ENCODE measurements at places on chromosomes 5 and 9.

- DNase-seq, result no peak
These were observed 27.7 kb upstream of the PAX5 start for GRCh38 chr9:37061768-37062167.

GRCh38 chr9:2615497-2615896, 6.1 kb upstream of the VLDLR start:
- no peak for DNase-seq

GRCh38 chr9:115209601-115210306, 91.8 kb upstream of the TNC start:
- DNase-seq, result no peak

- DNase-seq, result no peak
These were observed 24.1 kb upstream of the CDH9 start for GRCh38 chr5:27062451-27062850.

DNA sequence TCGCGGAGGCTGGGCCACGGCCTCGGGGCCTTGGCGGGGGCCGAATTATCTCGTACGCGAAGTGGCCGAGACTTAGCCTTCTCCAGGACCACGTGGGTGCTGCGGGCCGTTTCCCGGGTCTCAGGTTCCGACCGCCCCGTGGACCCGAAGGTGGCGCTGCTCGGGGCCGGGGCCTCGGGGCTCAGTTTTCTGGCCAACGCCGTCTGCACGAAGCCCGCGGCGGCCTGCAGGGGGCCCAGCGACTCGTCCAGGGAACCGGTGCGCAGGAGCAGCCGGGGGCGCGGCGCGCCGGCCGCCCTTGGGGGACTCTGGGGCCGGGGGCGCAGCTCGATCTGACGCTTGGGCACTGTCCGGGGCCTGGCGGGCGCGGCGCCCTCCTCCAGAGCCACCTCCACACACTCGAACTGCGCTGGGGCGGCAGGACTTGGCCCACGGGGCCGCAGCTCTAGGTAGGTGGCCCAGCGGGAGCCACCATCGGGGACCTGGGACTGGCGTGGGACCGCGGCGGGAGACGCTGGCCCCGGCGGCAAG, 716 bp downstream of the PROB1 start:
- no peak for DNase-seq

DNA sequence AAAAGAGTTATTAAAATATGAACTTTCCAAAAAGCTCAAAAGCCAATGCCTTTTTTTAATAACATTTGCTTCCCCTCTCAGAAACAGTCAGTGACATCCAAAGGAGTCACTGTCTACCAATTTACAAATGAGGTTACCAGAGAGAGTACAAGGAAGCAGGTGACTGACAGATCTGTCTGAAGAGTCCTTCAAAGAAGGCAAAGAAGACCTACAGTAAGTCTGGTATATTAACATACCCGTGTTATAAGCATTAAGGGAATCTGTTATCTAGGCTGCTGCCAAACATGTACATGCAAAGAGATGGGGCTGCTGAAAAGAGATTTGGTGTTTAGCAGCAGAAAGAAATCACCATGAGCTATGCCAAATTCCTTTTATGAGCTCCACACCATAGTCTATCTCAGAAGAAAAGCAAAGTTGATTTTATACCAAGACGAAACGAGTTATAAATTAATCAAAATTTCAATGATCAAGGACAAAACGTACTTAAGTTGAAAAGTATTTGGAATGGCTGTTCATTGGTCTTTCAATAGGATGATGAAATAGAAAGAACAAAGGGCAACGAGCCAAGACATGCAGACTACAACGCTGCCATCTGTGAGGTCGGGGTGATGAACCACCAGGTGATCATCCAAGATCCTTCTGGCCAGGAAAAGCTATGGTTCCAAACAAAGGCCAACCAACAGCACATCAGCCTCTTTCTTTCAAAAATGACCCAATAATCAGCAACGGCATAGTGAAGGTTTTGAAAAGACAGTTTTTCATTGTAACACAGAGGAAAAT, 8.1 kb downstream of the PRELID2 start:
- no peak for DNase-seq

- no peak for DNase-seq
These were observed 31.1 kb upstream of the ADAMTSL1 start for GRCh38 chr9:18442629-18443491.

- no peak for DNase-seq
These were observed 1401.4 kb downstream of the EFNA5 start for GRCh38 chr5:106269252-106269843.

- no peak for DNase-seq
These were observed 63.5 kb downstream of the C9orf50 start for GRCh38 chr9:129557192-129558036.

GRCh38 chr9:136625101-136626065, 37.3 kb upstream of the EGFL7 start:
- DNase-seq, result no peak

DNA sequence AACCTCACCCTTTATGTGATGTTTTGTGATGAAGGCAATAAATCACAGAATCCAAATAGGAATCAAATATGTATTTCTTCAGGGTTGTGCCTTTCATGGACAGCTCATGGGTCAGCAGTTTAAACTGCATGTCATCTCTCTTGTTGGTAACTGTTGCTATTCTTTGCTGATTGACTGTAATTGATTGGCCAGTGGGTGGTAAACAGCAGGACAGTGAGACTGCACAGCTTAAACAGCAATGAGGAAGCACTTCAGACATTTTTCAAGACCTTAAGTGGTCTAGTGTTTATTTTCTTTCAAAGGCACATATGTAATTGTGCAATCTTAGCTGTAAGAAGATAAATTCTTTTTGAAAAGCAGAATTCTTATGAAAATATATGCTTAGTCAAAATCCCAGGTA, 260.5 kb downstream of the COX7C start:
- no peak for DNase-seq

GRCh38 chr9:129595903-129596540, 24.9 kb downstream of the C9orf50 start:
- no peak for DNase-seq

DNA sequence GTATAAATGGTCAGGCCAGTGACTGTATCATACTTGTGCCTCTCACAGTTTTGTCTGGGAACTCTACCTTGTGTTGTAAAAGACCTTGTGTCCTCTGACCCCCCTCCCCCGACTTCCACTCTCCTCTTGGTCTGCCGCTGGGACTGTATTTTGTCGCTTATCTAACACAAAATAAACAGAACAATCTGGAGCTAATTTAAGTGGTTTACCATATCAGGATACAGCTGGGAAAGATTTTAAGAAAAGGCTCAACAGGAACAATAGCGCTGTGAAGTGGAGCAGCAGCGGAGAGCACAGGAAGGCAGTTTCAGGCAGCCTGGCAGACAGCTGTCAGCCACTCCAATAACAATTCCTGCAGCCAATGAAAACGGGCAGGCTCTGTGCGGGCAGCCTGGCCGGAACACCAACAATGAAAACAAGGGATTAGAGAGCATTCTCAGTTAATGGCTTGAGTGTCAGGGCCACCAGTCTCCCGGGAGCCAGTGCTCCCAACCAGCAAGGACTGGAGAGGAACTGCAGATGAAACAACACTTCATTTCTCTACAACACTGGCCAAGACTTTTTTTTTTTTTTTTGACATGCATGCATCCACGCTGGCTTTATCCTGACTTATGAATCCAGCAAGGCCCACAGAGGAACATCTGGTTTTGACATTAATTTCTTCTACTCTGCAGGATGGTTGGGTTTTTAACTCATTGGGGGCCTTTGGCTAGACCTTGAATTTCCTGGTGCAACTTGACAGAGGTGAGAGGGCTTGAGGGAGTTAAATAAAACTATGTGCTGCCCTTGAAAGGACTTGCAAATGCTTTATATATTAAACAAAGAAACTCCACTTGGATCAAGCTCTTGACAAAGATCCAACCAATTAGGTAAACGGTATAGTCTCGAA, 76.7 kb downstream of the ARSB start:
- DNase-seq, result no peak

- DNase-seq, result no peak
These were observed 110.4 kb downstream of the TLE4 start for GRCh38 chr9:79682076-79682736.

- no peak for DNase-seq
These were observed at the start of gene C5orf52 for GRCh38 chr5:157670662-157671591. Gene C5orf52 (plus strand): TSS chr5:157671533. CDS start chr5:157671615, 82 bp downstream.

DNA sequence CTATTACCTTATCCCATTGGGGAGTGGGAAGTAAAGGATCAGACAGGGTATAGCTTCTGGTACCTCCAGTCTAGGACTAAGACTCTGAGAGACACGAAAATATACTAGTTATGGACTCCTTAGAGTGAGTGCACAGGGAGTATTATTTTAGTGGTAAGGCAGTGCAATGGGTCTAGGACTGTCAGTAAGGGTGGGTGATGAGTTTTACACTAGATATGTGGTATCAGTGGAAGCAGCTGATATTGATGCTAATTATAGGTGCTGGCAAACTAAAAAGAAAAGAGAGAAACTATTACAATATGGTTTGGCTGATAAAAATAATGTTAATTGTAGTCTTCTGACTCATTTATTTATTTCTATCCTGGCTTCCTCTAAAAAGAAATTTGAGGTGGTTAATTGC, 118.6 kb downstream of the UNC13B start:
- no peak for DNase-seq

GRCh38 chr5:1510151-1510561, 13.6 kb downstream of the LPCAT1 start:
- DNase-seq, result no peak

- DNase-seq, result no peak
These were observed 648 bp upstream of the NSMF start for GRCh38 chr9:137459601-137460362.

- DNase-seq, result no peak
These were observed 38.9 kb downstream of the NTRK2 start for GRCh38 chr9:84708400-84708799.

- DNase-seq, result no peak
These were observed 121.1 kb upstream of the IL12B start for GRCh38 chr5:159451197-159452052.

DNA sequence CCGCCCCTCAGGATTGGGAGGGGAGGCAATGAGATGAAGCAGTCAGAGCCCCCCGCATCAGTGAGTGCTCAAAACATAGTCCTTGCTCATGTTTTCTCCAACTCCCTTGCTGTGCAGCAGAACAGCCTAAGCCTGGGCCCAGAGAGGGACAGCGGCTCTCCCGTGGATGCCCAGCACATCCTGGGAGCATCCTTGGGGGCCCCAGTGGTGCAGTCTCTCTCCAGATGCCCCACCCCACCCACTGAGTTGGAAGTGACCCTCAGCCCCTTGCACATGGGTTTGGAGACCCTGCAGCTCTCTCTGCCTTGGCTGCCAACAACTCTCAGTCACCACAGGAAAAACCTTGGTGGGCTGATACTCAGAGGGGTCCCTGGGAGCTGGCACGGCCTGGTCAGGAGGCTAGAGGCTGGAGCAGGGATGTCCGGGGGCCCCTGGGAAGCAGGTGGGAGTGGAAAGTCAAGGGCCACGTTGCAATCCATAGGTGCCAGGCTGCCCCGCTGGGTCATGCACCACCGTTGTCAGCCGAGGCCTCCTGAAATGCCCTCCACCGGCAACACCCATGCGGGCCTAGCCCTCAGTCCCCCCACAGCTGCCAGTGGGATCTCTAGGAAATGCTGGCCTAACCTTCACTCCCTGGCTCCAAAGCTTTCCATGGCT, 242.5 kb downstream of the PBX3 start:
- no peak for DNase-seq

GRCh38 chr9:72681283-72681630, 159.8 kb downstream of the TMC1 start:
- no peak for DNase-seq

GRCh38 chr5:177312649-177313181, 1.0 kb upstream of the MXD3 start:
- DNase-seq, result no peak

- no peak for DNase-seq
These were observed 67.5 kb upstream of the CKMT2 start for GRCh38 chr5:81165493-81166119.

DNA sequence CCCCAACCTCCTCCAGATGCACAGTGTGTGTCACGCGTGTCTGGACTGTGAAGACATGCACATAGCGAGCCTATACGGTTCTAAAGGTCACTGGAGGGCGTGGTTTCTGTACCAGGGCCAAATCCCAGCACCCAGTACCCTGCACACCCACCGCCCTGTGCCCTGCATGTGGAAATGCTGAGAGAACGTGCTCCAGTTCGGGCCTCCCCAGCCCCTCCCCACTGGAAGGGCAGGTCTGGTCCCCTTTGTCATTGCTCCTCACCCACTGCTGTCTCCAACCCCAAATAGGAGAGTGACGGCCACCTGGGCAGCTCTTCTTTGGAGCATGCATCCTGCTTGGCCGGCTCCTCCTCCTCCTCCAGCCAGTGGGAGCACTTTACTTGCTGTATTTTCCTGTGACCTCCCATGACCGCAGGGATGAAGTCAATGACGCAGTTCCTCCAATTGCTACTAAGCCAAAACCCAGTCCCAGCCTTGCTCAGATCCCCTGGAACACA, 116.7 kb downstream of the WNK2 start:
- DNase-seq, result no peak

DNA sequence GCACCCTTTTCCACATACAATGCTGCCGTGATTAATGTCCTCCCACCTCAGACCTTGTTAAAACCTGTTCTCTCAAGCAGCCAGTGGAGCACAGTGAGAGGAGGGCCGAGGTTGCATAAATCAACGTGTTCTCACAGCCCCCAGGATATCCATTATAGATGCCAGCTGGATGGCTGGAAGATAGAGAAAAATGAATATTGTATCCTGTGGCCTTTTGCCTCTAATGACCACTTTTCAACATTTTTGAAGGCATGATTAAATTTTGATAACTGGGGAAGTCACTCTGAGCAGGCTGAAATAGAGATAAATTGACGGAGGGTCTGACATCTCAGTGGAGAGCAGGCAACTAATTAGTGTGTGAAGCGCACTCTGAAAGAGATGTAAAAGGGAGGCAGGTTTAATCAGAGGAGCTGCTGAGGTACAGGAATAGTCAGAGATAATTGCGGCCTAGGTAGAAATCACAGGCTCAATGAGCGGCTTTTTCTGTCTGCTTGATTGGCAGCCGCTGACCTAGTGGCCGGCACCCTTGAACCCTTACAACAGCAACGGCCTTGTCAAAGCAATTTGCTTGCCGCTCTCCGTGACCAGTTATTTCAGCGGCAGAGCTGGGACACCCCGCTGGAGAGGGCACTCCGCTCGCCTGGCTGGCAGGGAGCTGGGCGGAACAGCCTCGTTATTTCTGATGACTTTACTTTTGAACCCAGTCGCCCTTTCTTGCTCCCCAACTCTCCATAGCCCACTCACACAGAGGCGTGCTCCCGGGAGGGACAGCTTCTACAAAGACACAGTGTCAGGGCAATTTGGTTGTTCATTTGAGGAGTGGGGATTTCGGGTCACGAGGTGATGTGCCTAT, 560.7 kb downstream of the PSAT1 start:
- DNase-seq, result no peak

DNA sequence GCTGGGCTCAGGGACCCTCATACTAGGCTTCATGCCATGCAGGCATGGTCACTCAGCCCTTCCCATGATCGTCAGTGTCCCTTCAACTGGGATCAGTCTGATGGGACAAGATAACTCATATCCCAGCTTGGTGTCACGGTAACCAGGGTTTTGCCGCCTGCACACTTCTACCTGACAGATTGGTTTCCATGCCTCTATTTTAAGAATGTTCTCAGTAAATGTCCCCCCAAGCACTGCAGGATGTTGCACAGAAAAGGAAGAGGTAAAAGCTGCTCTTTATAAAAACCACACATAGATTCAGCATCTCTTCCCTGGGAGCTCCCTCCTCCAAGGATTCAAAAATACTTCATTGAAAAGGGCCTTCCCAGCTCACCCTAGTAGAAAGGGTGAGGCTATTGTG, 56.1 kb downstream of the SLIT3 start:
- DNase-seq, result no peak
